ENCODE measurements at places on chromosomes 3 and 15.

- DNase-seq, result no peak
Measured at GRCh38 chr3:23723930-23724329, 81.8 kb upstream of the UBE2E1 start.

- DNase-seq, result no peak
Measured at GRCh38 chr15:70752193-70752635, 11.1 kb downstream of the UACA start.

GRCh38 chr3:194166682-194167479, 30.9 kb downstream of the HES1 start:
- DNase-seq, result peak; percentile 30

DNA sequence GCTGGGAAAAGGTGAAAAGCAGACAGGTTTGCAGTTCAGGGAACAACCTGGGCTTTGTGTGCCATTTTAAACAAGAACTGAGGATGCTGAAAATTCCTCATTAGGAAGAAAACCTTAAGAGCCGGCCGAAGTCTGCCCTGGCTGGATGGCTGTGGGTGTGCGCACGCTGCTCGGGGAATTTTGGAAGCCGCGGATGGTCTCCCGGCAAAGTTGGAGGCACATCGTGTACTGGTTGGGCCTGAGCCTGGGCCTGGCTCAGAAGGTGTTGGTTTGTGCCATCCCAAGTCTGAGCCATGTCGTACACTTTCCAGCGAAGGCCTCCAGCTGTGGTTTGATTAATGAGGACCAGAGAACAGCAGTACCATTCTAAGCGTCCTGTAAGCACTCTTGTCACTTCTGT, 188.2 kb downstream of the ATP10A start:
- no peak for DNase-seq

- no peak for DNase-seq
Measured at GRCh38 chr3:9784965-9785364, 7.3 kb downstream of the TADA3 start.

DNA sequence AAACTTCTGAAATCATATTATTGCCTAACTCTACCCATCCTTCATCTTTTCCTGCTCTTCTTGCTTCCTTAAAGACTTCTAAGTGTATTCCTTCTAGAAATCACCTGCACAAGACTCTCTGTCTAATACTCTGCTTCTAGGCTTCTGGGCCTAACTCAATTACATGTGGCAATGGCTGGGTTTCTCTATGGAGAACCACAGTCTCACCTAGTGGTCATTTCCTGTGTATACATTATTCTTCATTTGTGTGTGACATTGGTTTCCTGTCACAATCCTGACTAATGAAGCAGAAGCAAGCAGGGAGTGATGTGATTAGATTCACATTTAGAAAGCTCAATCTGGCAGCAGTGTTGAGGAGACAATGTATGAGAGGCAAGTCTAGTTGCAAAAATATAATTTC, 16.9 kb upstream of the CLDN1 start:
- no peak for DNase-seq

- DNase-seq, result no peak
Measured at GRCh38 chr15:100898152-100898490, 18.5 kb downstream of the ALDH1A3 start.

DNA sequence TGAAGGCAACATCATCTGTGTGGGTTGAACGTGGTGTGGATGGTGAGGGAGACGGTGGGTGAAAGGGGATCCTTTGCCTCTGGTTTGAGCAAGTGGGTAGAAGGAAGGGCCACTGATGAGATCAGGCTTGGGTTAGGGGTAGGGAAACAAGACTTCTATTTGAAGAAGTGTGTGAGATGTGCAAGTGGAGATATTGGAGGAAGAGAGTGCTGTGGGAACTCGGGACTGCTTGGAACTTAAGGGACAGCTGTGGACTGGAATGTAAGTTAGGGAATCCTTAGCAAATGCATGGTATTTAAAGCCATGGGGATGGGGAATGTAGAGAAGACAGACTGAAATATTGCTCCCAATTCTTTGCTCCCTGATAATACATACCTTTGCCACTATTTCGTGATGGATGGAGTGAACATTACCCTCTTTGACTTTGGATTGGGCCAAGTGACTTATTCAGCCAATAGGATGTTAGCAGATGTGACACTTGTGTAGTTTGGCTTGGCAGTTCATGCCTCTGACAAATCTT, 30.2 kb upstream of the AMOTL2 start:
- no peak for DNase-seq

DNA sequence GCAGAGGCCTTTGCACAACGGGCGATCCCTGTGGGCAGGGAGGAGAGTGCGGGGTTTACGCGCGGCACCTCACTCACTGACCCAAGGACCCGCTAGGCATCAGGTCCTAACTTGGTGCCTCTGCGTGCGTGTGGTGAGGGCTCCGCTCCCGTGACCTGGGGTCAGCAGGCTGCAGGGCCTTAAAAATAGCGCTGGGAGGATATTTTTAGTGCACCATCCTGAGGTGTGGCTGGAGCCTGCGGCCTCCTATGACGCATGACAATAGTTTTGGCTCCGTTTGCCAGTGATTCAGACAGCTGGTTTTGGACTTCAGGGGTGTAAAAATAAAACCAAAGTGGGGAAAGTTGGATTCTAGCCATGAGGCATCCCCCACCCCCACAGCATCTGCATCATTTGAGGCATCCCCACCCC, 139.0 kb downstream of the FAM43A start:
- no peak for DNase-seq

DNA sequence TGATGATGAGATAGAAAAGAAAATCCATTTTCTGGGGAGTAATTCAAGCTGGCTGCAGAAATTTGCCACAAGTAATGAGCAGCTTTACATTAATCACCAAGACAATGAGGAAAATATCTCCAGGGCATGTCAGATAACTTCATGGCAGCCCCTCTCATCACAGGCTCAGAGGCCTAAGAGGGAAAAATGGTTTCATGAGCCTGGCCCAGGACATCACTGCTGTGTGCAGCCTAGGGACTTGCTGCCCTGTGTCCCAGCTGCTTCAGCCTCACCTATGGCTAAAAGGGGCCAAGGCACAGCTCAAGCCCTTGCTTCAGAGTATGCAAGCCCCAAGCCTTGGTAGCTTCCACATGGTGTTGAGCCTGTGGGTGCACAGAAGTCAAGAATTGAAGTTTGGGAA, 161.7 kb downstream of the OPA1 start:
- no peak for DNase-seq

GRCh38 chr3:119206611-119207511, 33.5 kb downstream of the UPK1B start:
- DNase-seq, result no peak
